Kidney epithelial cell (primary cell): ENCODE measurements at places on chromosomes 3 and 15. TPM values are rescaled to one million over a fixed set of nuclear protein-coding genes. Genes with fewer than 3 reads are reported as not detected.

DNA sequence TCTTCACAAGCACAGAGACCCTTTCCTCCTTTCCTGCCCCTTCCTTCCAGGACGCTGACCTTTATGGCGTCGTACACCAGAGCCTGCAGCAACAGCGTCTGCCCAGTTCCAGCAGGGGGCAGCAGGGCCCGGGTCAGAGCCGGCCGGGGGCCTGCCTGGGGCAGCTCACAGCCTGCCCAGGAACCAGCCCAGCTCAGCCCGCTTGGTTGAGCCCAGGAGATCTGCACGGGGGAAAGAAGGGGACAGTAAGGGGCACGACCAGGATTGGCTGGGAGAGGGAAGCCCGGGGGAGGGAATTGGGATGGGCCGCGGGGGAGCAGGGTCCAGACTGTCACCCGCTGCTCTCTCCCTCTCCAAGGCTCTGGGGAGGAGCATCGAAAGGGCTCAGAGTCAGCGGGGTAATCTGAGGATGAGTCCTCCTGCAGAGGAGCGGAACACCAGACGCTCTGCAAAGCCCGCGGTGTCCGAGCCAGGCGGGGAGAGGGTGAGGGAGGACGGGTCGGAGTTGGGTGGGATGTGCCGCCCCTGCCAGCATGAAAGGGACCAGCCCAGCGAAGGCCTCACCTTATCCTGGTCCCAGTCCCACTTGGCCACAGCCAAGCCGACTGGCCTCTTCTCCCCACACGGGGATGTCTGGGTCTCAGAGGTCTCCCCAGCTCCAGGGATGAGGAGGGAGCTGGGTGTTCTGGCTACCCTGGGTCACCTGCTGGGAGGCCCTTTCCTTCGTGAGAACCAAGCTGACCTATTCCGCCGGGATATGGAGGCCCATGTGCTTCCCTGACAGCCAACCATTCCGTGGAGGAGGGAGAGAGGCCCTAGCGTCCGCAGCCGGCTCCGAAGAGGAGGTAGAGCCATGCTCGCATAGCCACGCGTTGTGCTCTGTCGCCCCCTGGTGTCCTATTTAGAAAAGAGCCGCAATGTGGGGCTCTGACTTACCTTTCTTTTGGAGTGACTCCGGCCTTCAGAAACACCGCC, 7.4 kb upstream of the IGDCC3 start:
- DNase-seq = no peak

- DNase-seq = no peak
Measured at GRCh38 chr3:119642746-119643473, 17.5 kb downstream of the POPDC2 start.

- no peak for DNase-seq
Measured at GRCh38 chr3:102143536-102143935, 291.3 kb upstream of the ZPLD1 start.

GRCh38 chr3:192395506-192395905, 331.8 kb downstream of the FGF12 start:
- DNase-seq = no peak

DNA sequence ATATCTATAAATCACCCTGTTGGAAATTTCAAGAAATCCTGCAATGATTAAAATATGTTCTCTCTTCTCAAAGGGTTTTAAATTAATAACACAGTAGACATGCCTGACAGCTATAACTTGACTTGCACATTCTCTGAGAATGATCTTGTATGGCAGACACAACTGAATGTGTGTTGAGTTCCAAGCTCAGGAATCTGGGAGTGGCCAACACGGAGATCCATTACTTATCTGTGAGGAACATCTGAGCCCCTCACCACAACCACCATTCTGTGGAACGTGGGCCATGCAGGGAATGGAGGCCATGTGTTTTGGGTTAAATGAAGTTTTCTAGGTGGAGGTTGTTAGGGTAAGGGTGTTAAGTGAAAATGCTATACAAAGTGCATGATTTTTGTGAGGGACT, 105.3 kb upstream of the CHMP2B start:
- no peak for DNase-seq

- no peak for DNase-seq
Measured at GRCh38 chr3:128252083-128252482, 98.8 kb downstream of the EEFSEC start.

DNA sequence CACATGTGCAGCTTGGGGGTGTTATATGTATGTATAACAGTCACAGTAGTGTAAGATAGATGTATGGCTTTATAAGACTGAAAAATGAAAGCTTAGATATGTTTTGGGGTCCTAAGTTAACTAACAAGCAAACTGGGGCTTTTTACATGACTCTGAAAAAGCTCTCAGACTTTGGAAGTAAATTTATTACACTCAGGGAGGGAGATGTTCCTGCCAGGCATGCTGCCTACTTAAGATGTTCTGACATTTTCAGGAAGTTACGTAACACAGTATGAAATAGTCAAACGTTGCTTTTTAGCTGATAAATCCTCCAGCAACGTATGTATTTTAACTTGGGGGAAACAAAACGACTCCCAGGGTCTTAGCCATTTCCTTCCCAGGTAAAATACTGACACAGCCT, 1.7 kb upstream of the IFT57 start:
- no peak for DNase-seq

GRCh38 chr3:25397150-25397549, 30.9 kb upstream of the RARB start:
- no peak for DNase-seq

GRCh38 chr3:148030975-148031374, 621.8 kb downstream of the ZIC1 start:
- no peak for DNase-seq

DNA sequence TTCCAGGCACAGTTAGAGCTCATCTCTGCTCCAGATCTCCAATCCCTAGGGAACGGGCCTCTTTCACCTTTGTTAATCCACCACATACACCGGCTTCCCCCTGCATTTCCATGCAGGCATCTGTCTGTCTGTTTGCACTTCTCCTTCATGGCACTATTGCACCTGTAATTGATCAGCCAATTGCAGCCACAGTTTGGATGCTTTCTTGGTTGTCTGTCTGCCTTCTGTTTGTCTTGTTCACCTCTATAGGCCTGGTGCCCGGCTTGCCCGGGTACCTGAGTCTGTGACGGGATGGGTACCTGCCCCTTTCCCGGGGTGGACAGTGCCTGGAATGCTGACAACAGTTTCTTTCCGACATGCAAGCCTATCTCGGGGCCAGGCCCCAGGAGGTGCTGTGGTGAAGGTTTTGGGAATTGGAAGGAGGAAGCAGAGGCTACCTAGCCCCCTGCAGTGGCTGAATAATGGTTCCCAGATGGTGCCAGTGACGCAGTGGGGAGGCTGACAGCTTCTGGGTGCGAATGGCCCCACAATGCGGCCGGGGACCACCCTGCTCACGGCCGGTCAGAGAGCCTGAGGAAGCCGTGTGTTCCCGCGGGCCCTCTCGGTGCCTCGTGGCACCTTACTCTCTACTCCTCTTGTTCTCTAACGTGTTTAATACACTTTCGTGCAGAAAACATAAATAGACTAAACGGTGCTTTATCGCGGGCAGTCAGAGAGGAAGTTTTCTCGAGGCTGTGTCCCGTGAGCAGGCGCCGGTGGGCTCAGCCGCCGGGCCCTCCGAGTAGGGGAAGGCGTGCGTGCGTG, 31.3 kb upstream of the RAB6B start:
- DNase-seq = no peak

The FAM81A gene
- 0.75 and 2.2 TPM in 2 replicates for total RNA-seq

The RBP2 gene
- not detected in 2 replicates for total RNA-seq

The WDR73 gene
- 18.5 and 27.4 TPM in 2 replicates for total RNA-seq

The KIF23 gene
- 8.6 and 12.3 TPM in 2 replicates for total RNA-seq

The IQCF5 gene
- not detected in 2 replicates for total RNA-seq
